Stimulated activated CD4-positive, alpha-beta T cell treated with anti-CD3 and anti-CD28 coated beads, Interleukin-15, amount 100 ng/mL, for 1 hour (primary cell): ENCODE measurements at places on chromosomes 2 and 18.

DNA sequence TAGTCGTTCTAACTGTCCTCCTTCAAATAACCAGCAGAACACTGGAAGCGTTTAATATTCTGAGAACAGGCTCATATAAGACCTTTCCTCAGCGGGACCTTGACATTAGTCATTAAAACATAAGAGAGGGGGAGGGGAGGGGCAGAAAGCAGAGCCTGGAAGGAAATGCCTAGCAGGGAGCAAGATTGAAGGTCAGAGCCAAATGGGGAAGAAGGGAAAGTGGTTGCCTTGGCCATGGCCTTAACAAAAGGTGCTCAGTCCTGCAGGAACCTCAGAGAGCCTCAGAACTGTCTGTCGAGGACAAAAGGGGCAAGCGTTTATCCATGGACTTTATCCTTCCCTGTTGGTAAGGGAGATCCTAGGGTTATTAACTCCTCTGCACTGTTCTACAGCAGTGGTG, 856 bp upstream of the PLA2R1 start:
- DNase-seq, result no peak

DNA sequence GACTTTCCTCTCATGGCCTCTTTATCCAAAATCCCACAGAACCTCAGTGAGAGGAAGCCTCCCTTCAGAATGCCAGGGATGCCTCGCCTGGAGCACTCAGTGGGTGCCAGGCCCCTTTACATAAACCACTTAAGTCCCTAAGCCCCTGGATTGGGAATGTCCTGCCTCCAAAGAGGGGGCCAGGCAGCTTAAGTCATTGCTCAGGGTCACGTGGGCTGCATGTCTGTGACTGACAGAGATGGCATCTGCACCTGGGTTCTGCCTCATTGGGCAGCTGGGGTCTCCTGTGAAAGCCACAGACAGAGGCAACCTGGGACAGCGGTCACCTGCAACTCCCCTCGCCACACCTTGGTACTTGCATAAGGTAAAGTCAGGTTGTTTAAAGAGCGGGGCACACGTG, 93.5 kb downstream of the MYT1L start:
- no peak for DNase-seq

DNA sequence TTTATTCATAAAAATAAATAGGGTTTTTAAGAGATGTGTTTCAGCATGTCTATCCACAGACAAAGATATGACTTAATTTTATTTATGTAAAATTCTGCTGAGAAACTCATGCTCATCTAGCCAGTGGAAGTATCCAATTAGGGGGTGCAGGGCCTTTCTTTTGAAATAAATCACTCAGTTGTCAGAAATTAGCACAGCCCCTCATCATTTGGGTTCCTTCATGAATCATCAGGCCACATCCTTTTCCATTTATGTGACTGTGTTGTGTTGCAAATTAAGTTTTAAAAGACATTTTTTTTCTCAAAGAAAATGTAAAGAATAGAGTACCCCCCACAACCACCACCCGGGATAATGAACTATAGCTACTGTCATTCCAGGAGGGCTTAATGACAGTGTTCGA, 185.8 kb downstream of the NRP2 start:
- no peak for DNase-seq

GRCh38 chr2:151971301-151972051, 127.4 kb downstream of the CACNB4 start:
- no peak for DNase-seq

GRCh38 chr2:131043199-131044074, 49.8 kb downstream of the FAM168B start:
- no peak for DNase-seq

- no peak for DNase-seq
Measured at GRCh38 chr2:234679741-234680687, 183.1 kb upstream of the ARL4C start.

DNA sequence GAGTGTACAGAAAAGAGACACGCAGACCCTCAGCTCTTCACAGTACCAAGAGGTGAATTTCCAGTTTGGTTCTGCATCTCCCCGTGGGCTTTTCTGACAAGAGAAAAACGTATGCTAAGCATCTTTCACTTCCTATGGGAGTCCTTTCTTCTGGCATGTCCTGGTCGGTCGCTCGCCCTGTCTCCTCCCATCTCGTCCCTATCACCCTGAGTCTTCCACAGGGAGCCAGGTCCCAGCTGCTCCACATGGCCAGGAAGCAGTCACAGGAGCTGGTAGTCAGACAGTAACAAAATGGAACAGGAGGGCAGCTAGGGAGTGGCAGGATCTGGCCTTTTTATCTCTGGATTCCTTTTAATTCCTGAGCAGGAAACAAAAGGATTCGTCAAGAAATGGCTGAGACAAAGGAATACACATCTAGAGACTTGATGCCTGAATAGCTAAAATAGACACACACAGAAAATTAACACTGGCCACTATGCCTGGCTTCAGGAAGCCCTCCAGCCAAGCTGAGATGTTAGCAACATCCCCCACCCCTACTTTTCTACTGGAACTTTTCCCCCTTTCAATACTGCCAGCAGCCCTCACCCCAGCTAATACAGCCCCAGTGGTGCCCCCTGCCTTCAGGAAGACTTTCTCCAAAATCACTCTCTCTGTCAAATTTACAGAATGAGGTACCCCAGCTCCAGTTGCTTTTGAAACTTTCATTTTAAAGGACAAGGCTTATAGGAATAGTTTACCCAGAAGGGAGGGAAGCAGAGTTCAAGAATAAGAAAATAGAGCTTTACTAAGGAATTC, 136.1 kb downstream of the DNER start:
- DNase-seq, result no peak

- no peak for DNase-seq
Measured at GRCh38 chr2:206635015-206635414, 7.3 kb upstream of the FAM237A start.

DNA sequence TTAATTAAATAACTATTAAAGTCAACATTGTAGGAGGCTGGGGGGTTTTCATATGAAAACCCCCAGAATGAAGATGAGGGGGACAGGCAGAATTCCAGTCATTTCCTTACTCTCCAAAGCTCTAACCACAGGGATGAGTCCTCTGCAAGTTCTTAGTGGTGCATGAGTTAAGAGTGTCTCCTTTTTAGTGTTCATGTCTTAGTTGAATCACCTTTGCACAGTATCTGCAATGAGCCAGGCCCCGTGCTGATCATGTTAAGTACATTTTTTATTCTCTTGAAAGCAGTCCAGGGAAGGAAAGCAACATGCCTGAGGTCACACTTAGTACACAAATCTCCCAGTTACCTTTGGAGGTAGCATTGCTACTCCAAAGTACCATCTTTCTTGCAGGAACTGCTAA, 25.7 kb upstream of the MSGN1 start:
- no peak for DNase-seq

- DNase-seq, result no peak
Measured at GRCh38 chr18:57651914-57652313, 30.3 kb upstream of the NARS1 start.

DNA sequence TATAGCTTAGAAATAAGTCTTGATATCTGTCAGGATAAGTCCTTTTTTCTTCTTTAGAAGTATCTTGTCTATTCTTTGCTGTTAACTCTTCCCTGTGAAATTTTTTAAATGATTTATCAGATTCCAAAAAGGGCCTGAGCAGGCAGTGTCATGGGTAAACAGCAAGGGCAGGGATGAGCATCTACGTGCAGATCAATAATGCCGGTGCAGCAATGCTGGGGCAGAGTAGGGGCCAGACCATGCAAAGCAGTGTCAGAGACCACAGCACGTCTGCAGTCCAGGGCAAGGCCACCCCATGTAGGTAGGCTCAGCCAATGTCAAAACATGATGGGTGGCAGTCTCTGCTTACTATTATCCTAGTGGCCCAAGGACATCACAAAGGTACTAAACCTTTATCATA, 182.2 kb downstream of the TMEM247 start:
- no peak for DNase-seq
